Mesenchymal stem cell (in vitro differentiated cells and primary cell): ENCODE measurements at places on chromosomes 2 and 18.

GRCh38 chr2:160310118-160310828, 110.2 kb upstream of the ITGB6 start:
- no peak for DNase-seq

- no peak for DNase-seq
Measured at GRCh38 chr2:133157141-133157540, 411.1 kb downstream of the NCKAP5 start.

DNA sequence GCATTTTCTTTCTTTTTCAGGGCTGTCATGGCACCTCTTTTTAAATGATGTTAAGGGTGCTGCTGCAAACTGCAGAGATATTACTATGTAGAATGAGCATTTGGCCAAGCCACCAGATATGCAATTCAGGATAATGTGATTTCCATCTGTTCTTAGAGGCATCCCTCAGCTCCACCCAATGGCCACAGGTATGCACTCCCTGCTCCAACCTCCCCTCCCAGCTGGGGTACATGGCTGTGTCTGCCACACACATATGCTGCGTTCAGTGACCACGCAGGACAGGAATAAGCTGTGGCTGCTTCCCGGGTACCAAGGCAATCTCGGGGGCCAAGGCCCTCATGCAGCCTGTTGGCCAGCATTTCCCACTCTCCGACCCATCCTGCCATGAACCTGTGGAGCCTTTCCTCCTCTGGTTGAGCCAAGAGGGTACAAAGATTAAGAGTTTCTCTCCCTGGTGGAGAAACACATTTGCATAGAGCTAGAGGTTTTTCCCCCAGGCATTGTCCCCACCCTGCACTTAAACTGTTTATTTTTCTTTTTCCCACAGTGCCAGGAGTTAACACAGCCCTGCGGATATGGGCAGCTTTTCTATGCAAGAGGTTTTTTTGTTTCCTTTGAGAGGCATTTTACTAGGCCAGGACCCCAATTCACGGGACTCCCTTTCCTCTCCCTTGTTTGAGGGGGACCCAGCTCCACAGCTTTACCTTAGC, 147.0 kb downstream of the GCA start:
- no peak for DNase-seq

GRCh38 chr2:110166266-110166665, 38.5 kb downstream of the NPHP1 start:
- no peak for DNase-seq

- DNase-seq, result no peak
Measured at GRCh38 chr2:239109928-239110545, 262.2 kb downstream of the TWIST2 start.

GRCh38 chr2:154158101-154158500, 286.4 kb downstream of the GALNT13 start:
- no peak for DNase-seq

GRCh38 chr2:159172403-159172802, 114.1 kb downstream of the WDSUB1 start:
- DNase-seq, result no peak

- peak; percentile 23 for DNase-seq
Measured at GRCh38 chr2:33289961-33290360, 186.5 kb upstream of the RASGRP3 start.

- no peak for DNase-seq
Measured at GRCh38 chr2:26189123-26189522, 16.2 kb downstream of the GAREM2 start.

DNA sequence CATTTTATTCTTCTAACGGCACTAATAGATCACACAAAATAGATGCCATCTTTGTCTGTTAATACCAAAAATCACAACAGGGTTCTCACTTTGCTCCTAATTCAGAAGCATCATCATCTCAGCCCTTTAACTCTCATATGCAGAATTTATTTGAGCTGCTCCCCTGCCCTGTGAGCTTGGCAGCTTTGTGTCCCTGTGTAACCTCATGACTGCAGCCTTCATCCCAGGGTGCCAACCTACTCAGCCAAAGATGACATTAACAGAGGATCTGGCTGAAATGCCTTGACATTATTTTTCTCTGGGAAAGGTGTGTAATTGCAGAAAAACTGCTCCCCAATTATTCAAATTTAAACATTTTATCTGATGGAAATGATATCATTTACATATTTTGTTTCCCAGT, 319.4 kb downstream of the NRXN1 start:
- no peak for DNase-seq

- DNase-seq, result no peak
Measured at GRCh38 chr18:28863396-28863795, 686.5 kb upstream of the CDH2 start.

- DNase-seq, result no peak
Measured at GRCh38 chr2:199392363-199392762, 65.4 kb downstream of the SATB2 start.

- no peak for DNase-seq
Measured at GRCh38 chr2:19841918-19842693, 59.7 kb downstream of the TTC32 start.

- DNase-seq, result no peak
Measured at GRCh38 chr2:134070281-134070741, 183.6 kb upstream of the MGAT5 start.

GRCh38 chr2:180124273-180125139, 117.4 kb upstream of the CWC22 start:
- DNase-seq, result peak; percentile 73

- DNase-seq, result no peak
Measured at GRCh38 chr2:135620198-135620597, 88.9 kb downstream of the R3HDM1 start.

DNA sequence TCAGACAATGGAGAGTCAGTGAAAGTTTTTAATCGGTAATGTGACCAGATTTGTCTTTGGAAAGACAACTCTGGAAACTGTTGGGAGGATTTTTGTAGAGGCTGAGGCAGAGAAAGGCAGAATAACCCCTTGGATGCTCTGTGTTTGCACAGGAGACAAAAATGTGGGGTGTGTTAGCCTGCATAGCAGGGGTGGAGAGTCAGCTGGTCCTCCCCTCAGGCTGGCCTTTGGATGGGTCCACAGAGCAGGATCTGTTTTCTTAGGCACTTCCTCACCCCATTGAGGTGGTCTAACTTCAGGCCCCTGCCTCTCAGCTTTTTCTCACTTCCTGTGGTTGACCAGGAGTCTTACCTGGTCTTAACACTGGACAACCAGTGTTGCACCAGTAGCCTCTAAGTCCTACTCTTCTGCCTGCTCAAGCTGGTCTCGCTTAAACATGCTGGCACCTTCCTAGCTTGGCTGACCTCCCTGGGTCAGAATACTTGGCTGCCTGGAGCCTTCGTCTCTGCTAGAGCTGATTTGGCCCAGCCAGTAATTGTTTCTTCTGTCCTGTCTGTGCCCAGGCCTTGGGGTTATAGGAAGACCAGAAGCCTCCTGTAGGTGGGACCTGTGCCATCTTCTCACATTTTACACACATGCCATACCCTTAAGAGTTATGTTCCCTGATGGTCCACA, 259.8 kb upstream of the RASGRP3 start:
- no peak for DNase-seq

GRCh38 chr2:63432373-63432772, 155.9 kb downstream of the WDPCP start:
- peak; percentile 42 for DNase-seq

- peak; percentile 60 for DNase-seq
Measured at GRCh38 chr2:136246086-136246669, 128.2 kb upstream of the CXCR4 start.

GRCh38 chr18:58297198-58297597, 253.2 kb downstream of the NEDD4L start:
- peak; percentile 43 for DNase-seq

- no peak for DNase-seq
Measured at GRCh38 chr18:45526114-45526841, 89.0 kb upstream of the SLC14A2 start.

DNA sequence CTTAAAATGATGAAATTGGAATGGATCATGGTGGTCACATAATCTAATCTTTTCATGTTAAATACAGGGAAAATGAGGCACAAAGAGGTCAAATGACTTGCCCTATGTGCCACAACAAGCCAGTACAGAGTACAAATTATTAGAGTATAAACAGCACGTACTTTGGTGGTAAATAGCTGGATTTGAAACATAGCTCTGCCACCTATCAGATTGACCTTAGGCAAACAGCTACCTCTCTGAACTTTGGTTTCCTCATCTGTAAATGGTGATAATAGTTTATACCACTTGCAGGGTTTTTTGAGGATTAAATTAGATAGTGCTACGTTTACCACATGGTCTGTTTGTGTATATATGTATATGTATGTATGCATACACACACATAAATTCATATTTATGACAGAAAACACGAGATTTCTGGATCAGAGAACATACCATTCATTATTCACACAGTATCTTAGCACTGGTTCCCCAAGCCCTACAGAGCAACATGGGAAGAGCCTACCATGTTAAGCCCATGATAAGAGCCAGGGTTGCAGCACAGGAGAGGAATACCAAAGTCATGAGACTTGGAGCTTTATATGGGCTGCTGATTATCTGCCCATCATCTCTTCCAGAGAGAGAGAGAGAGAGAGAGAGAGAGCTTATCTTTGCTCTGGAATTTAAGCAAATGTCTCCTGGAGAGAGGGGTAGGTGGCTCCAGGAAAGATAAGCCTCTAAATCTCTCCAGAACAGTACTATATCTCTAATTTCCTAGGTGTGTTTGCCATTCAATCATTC, 73.5 kb downstream of the MDH1 start:
- DNase-seq, result no peak

- no peak for DNase-seq
Measured at GRCh38 chr2:65579506-65580235, 147.3 kb upstream of the SPRED2 start.

- no peak for DNase-seq
Measured at GRCh38 chr2:207133458-207133819, 32.3 kb downstream of the KLF7 start.

DNA sequence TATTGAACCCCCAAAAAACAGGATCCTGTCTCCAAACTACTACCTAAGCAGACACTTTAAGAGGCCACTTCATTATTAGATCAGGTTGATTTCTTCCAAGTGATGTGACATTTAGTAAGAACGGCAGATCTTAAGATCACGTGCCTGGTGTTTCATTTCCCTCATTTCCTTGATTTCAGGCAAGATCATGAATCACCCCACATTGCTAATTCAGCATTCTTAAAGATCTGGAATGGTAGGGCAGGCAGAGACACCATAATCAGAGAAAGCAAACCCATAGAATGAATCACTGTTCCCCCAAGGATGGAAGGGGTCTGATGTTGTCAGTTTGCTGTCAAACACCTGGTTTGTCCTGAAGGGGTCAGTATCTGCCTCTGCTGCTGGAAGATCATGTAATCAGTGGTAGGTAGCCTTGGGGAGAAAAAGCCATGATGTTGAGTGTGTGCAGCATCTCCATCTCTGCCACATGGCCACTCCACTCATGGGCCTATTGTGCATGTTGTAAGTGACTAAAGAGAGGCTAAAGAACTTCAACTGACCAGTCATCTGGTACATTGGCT, 133.9 kb downstream of the ARHGAP15 start:
- no peak for DNase-seq

- DNase-seq, result peak; percentile 17
Measured at GRCh38 chr2:144890828-144891227, 370.9 kb upstream of the ZEB2 start.

DNA sequence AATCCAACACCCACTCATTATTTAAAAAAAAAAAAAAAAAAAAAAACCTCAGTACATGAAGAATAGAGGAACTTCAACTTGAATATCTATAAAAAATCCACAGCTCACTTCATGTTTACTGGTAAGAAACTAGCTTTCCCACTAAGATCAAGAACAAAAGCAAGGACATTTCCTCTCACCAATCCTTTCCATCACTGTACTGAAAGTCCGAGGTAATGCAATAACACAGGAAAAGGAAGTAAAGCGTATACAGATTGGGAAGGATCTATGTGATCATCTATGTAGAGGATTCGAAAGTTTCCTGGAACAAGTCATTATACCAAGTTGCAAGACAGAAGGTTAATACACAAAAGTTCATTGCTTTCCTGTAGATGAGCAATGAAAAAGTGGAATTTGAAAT, 63.2 kb downstream of the ROCK2 start:
- no peak for DNase-seq

GRCh38 chr2:37614061-37614738, 57.2 kb downstream of the CDC42EP3 start:
- DNase-seq, result peak; percentile 95

DNA sequence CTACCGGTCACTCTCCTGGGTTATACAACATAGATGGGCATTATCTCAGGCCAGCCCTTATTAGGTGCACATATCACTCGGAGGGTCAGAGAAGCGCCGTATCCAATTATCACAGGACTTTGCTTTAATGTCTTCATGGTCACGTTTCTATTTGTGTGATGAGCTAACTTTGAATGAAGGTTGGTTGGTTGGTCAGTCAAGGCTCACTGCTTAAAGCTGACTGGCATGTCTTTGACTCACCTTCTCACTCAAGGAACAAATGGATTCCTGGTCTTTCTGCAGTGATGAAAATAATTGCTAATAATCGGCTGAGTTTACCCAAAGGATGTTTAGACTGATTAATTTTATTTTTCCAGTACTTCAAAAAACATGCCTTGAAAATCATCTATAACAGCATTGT, 39.7 kb downstream of the COLEC12 start:
- no peak for DNase-seq

GRCh38 chr2:171512014-171512413, 10.3 kb upstream of the CYBRD1 start:
- DNase-seq, result no peak

DNA sequence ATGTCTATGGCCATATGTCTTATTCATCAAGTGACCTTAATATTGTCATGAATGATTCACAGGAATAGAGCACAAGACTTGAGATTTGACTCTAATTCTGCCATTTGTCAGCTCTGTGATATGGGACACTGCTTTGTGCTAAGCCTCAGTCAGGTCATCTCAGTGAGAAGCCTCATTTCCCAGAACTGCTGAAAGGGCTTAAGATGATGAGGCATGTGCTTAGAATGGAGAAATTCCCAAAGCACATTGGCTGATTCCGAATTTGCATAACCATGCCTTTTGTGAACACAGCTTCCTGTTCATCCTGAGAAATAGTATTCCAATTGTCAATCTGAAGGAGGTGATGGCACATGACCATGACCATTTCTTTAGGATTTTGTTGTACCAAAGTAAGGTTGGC, 218.1 kb downstream of the ALK start:
- no peak for DNase-seq

- no peak for DNase-seq
Measured at GRCh38 chr2:108965540-108966289, 23.3 kb downstream of the EDAR start.

GRCh38 chr2:100189387-100189786, 47.0 kb upstream of the AFF3 start:
- no peak for DNase-seq

DNA sequence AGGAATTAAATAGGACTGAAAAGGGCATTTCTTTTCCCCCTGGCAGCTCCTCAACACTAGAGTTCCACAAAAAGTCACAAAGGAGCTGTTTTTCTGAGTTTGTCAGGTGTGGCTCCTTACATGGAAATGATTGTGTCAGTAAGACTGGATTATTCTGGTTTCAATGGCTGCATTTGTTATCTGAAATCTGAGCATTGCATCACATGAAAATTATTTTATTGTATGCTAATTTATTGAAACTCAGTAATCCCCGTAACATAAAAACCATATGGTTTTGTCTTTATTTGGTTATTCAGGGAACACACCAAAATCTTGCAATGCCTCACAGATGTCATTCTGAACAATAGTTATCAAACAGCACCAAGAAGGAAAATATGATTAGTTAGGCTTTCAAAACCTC, 439.7 kb upstream of the TNP1 start:
- DNase-seq, result no peak
